Muscle of leg (tissue), 16 donors: ENCODE measurements at places on chromosomes 13 and 19.

- DNase-seq: no peak
Observed at GRCh38 chr13:26719356-26719945, 41.1 kb downstream of the GPR12 start.

DNA sequence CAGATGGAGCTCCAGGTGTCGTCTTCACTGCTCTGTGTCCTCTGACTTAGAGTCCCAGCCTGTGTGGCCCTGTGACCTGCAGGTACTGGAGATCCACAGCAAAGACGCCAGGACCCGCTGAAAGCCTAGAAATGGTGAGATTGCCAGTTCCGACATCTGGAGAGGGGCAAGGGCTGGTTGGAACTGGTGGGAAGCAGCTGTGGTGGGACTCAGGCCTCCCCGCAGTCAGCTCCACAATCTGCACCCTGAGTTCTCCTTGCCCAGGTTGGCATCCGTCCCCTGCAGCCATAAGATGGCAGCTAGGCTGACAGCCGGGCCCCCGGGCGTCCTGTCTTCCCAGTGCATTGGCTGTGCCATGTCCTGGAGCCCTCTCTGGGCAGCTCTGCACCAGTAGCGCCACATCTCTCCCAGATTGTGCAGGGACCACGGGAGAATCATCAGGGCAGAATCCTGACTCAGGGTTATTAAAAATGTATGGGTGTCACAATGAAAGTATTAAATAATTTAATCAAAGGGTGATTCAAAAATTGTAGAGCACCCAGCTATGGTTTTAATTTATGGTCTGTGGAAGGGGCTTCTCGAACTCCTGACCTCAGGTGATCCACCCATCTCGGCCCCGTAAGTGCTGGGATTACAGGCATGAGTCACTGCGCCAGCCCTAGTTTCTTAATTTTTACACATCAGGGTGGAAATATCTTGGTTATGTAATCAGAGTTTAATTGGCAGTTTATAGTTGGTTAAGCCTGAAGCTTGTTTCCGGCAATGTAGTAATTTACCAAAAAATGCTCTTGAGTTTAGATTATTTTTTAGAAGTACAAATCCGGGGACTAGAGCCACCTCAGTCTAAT lies 32.2 kb upstream of the ZNF681 start:
- DNase-seq: no peak

- DNase-seq: no peak
Observed at GRCh38 chr13:29886446-29886845, 36.0 kb upstream of the UBL3 start.

DNA sequence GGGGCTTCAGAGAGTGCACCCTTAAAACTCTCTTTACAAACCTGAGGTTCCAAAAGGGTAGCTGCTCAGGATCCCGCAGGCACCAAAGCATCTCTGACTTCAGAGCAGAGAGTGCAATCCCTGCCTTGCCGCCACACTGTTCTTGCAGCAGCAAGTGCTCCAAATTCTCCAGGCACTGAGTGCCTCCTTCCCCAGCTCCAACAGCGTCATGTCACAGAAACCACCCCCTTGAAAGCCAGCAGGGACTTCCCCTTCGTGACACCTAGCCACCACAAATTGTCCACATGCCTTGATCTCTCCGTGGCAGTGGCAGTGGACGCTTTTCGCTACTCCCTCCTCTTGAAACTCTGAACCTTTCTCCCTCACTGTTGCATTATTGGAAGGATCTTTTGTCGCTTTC lies 39.9 kb downstream of the MBNL2 start:
- no peak for DNase-seq

GRCh38 chr19:12284226-12284625 lies 10.5 kb downstream of the ZNF44 start:
- DNase-seq: no peak

GRCh38 chr13:97091196-97091595 lies 96.9 kb upstream of the OXGR1 start:
- DNase-seq: no peak

GRCh38 chr19:7013678-7014077 lies 7.6 kb downstream of the MBD3L2B start:
- DNase-seq: no peak

- DNase-seq: no peak
Observed at GRCh38 chr13:48320891-48321510, 17.4 kb downstream of the RB1 start.

DNA sequence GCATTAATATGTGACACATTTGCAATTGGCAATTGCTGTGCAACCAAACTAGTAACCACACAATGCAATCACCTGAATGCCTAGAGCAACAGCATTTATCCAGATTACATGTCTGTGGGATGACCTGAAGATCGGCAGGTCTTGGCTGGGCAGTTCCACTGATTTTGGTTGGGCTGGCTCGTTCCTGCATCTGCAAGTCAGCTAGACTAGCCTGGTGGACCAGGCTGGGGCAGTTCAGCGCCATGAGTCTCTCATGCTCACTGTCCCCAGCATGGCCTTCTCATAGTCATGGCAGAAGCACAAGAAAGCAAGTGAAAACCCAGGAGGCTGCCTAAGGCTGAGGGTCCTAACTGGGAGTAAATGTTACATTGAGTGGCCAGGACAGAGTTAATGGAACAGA lies 229.1 kb upstream of the TSHZ3 start:
- DNase-seq: no peak

DNA sequence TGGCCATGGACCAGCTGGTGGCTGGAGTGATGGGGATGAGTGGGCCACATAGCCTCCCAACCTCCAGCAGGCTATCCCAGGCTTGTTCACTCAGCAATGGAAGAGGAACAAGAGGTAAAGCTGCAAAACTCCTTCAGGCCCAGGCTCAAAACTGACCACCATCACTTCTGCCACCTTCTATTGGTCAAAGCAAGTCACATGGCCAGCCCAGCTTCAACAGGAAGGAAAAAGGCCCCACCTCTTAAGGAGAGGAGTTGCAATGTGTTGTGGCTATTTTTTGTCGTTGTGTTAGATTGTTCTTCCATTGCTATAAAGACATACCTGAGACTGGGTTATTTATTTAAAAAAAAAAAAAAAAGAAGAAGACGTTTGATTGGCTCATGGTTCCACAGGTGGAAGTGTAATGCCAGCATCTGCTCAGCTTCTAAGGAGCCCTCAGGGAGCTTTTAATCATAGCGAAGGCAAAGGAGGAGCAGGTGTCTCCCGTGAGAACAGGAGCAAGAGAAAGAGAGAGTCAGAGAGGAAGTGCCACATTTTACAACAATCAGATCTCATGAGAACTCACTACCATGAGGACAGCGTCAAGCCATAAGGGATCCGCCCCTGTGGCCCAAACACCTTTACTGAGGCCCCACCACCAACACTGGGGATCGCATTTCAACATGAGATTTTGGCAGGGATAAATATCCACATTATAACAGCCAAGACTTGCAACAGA lies 5.4 kb downstream of the IGSF23 start:
- no peak for DNase-seq
